Epithelial cell of prostate (primary cell): ENCODE measurements at places on chromosomes 6 and 20.
A peak's percentile ranks its signal among the peaks of the same experiment; 100 is the strongest.

GRCh38 chr20:32822225-32822624 is 2.5 kb downstream of the MAPRE1 start:
- no peak for DNase-seq

- DNase-seq, result no peak
These were observed 36.4 kb upstream of the HLA-C start for GRCh38 chr6:31308050-31308844.

DNA sequence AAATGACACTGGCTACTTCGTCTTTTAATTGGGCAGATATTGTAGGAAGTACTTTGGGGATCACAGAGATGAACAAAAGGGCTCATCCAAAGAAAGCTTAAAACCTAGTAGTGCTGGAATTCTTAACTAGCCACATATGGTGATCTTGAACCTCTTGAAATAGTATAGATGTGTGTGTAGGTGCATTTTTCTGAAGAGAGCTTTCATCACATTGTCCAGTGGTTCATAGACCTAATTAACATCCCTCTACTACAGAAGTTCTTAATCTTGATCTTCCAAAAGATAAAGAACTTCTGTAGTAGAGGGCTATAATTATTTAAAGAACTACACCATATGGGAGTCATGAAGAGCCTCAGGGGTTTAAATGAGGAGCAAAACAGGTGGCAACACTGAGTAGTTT is 2.3 kb upstream of the PRIM2 start:
- DNase-seq, result no peak

DNA sequence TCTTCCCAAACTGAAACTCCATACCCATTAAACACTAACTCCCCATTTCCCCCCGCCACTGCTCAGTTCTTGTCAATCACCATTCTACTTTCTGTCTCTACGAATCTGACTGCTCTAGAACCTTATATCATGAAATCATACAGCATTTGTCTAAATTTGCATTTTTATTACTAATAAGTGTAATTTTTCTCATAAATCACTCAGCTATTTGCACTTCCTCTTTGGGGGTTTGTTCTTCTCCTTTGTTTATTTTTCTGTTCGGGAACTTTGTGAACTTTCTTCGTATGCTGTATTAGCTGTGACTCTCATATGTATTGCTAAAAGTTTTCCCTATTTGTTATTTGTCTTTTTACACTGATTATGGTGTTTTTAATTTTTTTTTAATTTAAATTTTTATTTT is 152.2 kb downstream of the SLC16A10 start:
- no peak for DNase-seq

DNA sequence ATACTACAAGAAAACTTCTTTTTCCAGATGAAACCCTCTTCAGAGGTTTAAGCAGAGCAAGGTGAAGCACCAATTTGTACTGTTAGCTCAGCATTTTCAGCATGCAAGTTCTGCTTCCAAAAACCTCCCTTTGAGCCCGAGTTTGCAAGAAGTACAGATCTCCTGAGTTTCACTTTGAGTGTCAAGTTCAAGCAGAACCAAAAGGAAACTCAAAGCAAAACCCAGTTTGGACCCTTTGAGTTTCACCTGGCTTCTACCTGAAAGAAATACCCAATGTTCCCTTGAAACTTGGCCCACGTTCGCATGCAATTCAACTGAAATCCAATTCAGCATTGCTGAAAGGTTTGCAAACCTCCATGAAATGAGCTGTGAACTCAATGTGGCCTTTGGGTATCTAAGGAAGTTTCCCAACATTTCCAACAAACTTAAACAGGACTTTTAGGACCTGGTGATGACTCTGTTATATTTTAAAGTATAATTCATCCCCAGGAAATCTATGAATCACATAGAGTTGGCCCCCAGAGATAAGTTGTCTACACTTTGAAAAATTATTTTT is 62.9 kb upstream of the HBS1L start:
- DNase-seq, result no peak

- DNase-seq, result peak; percentile 83
These were observed 42.4 kb upstream of the ADGRF4 start for GRCh38 chr6:47655719-47656595.

GRCh38 chr6:129146902-129147301 is 264.0 kb downstream of the LAMA2 start:
- no peak for DNase-seq

DNA sequence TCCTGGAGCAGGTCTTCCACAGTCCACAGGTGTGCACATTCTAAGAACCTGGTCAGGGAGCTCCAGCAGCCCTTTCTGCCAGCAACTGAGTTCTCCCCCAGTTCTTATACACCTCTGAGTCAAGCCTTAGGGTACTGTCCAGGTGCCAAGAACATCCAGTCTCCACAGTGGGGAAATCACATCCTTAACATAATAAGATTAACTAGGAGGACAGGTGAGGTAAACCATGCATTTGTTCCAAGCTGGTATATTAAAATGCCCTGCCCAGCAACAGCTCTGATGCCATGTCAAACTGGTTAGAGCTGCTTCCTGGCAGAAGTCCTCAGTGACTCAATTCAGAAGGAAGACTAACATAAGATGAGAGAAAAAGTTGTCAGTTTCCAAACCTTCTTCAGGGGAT is 303.9 kb upstream of the SGK1 start:
- DNase-seq, result peak; percentile 91

GRCh38 chr6:136922685-136923006 is 545 bp downstream of the SLC35D3 start:
- no peak for DNase-seq

DNA sequence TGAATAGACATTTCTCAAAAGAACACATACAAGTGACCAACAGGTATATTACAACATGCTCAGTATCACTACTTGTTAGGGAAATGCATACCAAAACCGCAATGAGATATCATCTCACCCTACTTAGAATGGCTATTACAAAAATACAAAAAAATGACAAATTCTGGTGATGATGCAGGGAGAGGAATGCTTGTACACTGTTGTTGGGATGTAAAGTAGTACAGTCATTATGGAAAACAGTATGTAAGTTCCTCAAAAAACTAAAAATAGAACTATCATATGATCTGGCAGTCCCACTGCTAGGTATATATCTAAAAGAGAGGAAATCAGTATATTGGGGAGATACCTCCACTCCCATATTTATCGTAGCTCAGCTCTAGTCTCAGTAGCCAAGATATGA is 10.9 kb upstream of the SLC17A5 start:
- DNase-seq, result no peak

GRCh38 chr20:49762940-49763766 is 49.5 kb upstream of the B4GALT5 start:
- no peak for DNase-seq

GRCh38 chr6:35406711-35407485 is 45.2 kb upstream of the FANCE start:
- DNase-seq, result no peak

- no peak for DNase-seq
These were observed 18.3 kb upstream of the FAM162B start for GRCh38 chr6:116783852-116784251.

DNA sequence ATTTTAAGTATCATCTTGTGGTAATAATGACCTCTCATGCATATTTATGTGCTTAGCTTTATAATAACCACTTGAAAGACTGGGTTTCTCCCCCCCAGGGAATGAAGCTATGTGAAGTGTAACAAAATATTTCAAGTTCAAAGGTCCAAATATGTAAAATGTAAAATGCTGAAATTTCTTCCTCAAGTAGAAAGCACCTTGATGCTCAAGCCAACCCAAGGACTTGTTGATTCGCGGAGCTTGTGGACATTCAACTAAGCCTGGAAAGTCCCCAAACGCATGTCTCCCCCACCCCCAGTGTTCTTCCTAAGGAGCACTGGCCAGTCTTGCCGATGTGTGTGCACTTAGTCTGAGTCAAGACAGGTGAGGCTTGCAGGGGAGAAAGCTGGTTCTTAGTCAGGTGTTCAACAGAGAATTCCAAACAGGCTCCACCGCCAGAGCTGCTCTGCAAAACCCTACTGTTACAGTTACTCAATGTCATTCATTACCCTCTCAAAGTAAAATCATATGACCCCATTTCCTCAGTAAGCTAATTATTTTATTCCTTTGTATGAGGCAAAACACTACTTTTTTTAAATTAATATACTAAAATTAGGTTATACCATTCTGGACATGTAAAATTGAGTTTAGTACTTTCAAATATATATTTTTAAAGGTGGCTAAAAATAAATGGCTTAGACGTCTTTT is 46.9 kb upstream of the QKI start:
- no peak for DNase-seq

- DNase-seq, result no peak
These were observed 146.8 kb upstream of the UST start for GRCh38 chr6:148599967-148600426.

- no peak for DNase-seq
These were observed 55.5 kb downstream of the PRDM1 start for GRCh38 chr6:106141441-106142237.

DNA sequence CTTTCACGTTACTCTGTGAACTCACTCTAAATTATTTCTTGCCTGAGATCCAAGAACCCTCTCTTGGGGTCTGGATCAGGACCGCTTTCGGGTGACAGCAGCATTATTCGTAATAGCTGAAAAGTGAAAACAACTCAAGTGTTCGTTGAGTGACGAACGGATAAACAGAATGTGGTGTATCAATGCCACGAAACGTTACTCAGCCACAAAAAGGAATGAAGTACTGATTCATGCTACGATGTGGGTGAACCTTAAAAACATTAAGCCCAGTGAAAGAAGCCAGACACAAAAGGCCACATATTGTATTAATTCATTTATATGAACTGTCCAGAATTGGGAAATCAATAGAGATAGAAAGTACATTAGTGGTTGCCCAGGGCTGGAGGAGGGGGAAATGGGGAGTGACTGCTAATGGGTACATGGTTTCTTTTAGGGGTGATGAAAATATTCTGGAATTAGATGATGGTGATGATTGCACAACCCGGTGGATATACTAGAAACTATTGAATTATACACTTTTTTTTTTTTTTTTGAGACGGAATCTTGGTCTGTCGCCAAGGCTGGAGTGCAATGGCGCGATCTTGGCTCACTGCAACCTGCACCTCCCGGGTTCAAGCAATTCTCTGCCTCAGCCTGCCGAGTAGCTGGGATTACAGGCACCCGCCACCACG is 8.4 kb downstream of the PTGIS start:
- no peak for DNase-seq

DNA sequence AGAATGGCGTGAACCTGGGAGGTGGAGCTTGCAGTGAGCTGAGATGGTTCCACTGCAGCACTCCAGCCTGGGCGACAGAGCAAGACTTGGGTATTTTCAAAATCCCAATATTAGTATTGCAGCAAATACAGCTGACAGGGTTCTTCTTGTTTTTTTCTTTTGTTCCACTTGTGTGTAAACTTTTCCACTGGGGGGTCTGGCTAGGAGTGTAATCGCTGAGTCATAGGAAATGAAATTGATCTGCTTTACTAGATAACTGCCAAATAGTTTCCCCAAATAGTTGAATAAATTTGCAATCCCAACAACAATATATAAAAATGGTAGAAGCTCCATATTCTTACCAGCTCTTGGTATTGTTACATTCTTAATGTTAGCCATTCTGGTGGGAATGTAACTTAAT is 526.0 kb upstream of the SOX4 start:
- DNase-seq, result no peak

GRCh38 chr6:154981079-154981870 is 13.8 kb upstream of the TIAM2 start:
- peak; percentile 64 for DNase-seq

- no peak for DNase-seq
These were observed 41.6 kb upstream of the RPN2 start for GRCh38 chr20:37137547-37137946.

DNA sequence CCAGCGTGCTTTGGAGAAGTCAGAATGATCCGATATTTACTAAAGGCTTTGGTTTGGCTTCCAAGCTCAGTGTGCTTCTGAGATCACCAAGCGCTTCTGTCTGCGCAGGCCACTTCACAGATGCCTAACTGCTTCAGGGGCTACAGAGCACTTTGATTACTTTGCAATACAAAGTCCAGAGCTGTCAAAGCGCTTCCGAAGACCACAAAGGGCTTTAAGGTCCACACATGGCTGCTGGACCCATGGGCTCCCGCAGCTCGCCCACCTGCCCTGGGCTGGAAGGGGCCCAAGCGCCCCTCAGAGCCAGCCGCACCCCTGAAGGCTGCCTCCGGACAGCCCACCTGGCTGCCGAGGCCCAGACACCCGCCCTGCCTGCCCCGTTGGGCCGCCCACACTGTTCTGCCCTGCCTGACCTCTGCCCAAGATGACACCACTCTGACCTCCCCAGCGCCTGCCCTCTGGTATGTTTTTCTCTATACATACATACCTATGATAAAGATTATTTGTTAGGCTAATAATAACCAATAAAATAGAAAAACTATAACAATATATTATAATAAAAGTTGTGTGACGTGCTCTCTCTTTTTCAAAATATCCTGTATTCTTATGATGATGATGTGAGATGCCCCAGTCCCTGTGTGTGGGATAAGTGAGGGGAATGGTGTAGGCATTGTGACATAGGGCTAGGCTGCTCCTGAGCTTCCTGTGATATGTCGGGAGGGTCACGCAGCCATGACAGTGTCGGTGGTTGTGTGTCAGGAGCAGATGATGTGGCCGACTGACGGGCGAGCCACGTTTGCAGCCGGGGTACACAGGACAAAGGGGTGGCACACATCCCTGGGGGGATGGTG is 22.6 kb downstream of the DYNLT1 start:
- no peak for DNase-seq

DNA sequence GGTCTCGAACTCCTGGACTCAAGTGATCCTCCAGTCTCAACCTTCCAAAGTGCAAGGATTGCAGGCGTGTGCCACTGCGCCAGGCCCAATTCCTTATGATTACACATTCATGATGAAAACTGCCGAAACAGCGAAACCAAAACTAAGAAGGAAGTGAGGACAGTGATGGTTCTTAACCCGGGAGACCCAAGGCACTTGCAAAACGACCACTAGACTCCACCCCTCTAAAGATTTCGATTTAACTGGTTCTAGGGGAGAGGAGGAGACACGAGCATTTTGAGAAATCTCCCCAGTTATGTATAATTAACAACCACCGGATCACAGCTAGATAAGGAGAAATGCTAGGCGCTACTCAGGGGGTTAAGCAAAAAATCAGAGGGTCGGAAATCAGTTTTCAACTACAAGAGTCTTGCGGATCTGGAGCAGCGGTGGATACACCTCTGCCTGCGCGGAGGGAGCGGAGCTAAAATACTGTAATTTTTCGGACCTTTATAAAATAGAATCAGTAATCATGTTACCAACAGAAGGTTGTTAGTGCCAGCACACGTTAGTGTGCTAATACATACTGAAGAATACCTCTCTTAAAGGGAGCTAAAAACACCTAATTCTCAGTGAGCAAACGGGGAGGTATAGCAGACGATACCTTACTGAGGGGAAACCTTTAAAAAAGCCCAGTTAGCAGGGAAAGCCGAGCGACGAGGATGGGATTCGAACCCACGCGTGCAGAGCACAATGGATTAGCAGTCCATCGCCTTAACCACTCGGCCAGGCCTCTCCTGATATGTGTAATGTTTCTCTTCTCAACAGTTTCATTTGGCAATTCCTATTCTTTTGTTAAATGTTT is 60.0 kb upstream of the BTN3A2 start:
- DNase-seq, result no peak

GRCh38 chr20:53337390-53338101 is 256.1 kb downstream of the ZNF217 start:
- DNase-seq, result no peak

GRCh38 chr20:48455651-48456365 is 372.0 kb downstream of the PREX1 start:
- no peak for DNase-seq
